ENCODE measurements at places on chromosomes 6 and 20. TPM values are rescaled to one million over a fixed set of nuclear protein-coding genes. Genes with fewer than 3 reads are reported as not detected.

The PKIB gene
- 0.52 TPM for total RNA-seq

The SAMD5 gene
- 0.48 TPM for total RNA-seq

The TAF8 gene
- 41.9 TPM for total RNA-seq

The SLC17A2 gene
- total RNA-seq = 0.55 TPM

The C20orf144 gene
- 0.28 TPM for total RNA-seq

The TBXT gene
- not detected for total RNA-seq

The TRIM10 gene
- 0.09 TPM for total RNA-seq

The SIRPB1 gene
- 1.6 TPM for total RNA-seq

The CLIC5 gene
- total RNA-seq = 3.0 TPM

The BANF2 gene
- total RNA-seq = not detected

The WFDC5 gene
- total RNA-seq = not detected

The WFDC12 gene
- not detected for total RNA-seq
